ENCODE measurements at places on chromosomes 12 and 14. TPM values are rescaled to one million over a fixed set of nuclear protein-coding genes. Genes with fewer than 3 reads are reported as not detected.

The SMCO3 gene
- total RNA-seq: 0.51 TPM

The JAG2 gene
- 58.5 TPM for total RNA-seq

The MANSC4 gene
- total RNA-seq: not detected

The ANG gene
- 4.3 TPM for total RNA-seq

The NTF3 gene
- total RNA-seq: 1.6 TPM

The FUT8 gene
- 45.1 TPM for total RNA-seq

The RPL10L gene
- not detected for total RNA-seq

The SERPINA10 gene
- total RNA-seq: not detected

The TEX22 gene
- total RNA-seq: not detected

The SELPLG gene
- 2.2 TPM for total RNA-seq

The LRP1 gene
- total RNA-seq: 221 TPM

The RAN gene
- 195 TPM for total RNA-seq

The AQP5 gene
- total RNA-seq: 10.4 TPM

The SLC6A13 gene
- 1.1 TPM for total RNA-seq

The NTS gene
- 2.2 TPM for total RNA-seq

The SYNDIG1L gene
- total RNA-seq: not detected

The DAO gene
- not detected for total RNA-seq

The RTL1 gene
- 46.9 TPM for total RNA-seq

The SYNE3 gene
- 15.2 TPM for total RNA-seq

The LAG3 gene
- not detected for total RNA-seq

The KRT73 gene
- not detected for total RNA-seq

The TAS2R19 gene
- total RNA-seq: 17.1 TPM

The OVCH1 gene
- total RNA-seq: 0.10 TPM

The GPRC5D gene
- not detected for total RNA-seq

The EDDM3A gene
- total RNA-seq: not detected

The DYRK4 gene
- total RNA-seq: 5.1 TPM

The NPFF gene
- total RNA-seq: not detected

The CLEC1B gene
- not detected for total RNA-seq

The ARL1 gene
- total RNA-seq: 108 TPM

The B3GNT4 gene
- total RNA-seq: 0.41 TPM

The RHEBL1 gene
- total RNA-seq: 0.31 TPM

The SMIM41 gene
- total RNA-seq: 0.82 TPM

The FGD4 gene
- 54.9 TPM for total RNA-seq

The DEPDC4 gene
- 0.82 TPM for total RNA-seq

The AKAP6 gene
- total RNA-seq: 230 TPM

The RFX4 gene
- 0.21 TPM for total RNA-seq

The KRT8 gene
- total RNA-seq: 42.0 TPM

The GALNT9 gene
- 0.92 TPM for total RNA-seq

The LTBP2 gene
- 29.1 TPM for total RNA-seq

The PPP4R4 gene
- 0.82 TPM for total RNA-seq

The PLEK2 gene
- 4.1 TPM for total RNA-seq

The FITM1 gene
- 132 TPM for total RNA-seq

The TAS2R42 gene
- not detected for total RNA-seq

The TSPAN11 gene
- 27.1 TPM for total RNA-seq

The GYS2 gene
- total RNA-seq: not detected

The ESRRB gene
- 8.0 TPM for total RNA-seq

The FAM90A1 gene
- not detected for total RNA-seq

The OTX2 gene
- total RNA-seq: 0.10 TPM

The TSHR gene
- total RNA-seq: 1.7 TPM

The ACSS3 gene
- total RNA-seq: 11.1 TPM

The DEGS2 gene
- total RNA-seq: 4.9 TPM

The EMP1 gene
- total RNA-seq: 226 TPM

The RNF212B gene
- total RNA-seq: not detected

The SCNN1A gene
- 35.9 TPM for total RNA-seq
